ENCODE measurements at places on chromosomes 1 and 21.
A peak's percentile ranks its signal among the peaks of the same experiment; 100 is the strongest.

DNA sequence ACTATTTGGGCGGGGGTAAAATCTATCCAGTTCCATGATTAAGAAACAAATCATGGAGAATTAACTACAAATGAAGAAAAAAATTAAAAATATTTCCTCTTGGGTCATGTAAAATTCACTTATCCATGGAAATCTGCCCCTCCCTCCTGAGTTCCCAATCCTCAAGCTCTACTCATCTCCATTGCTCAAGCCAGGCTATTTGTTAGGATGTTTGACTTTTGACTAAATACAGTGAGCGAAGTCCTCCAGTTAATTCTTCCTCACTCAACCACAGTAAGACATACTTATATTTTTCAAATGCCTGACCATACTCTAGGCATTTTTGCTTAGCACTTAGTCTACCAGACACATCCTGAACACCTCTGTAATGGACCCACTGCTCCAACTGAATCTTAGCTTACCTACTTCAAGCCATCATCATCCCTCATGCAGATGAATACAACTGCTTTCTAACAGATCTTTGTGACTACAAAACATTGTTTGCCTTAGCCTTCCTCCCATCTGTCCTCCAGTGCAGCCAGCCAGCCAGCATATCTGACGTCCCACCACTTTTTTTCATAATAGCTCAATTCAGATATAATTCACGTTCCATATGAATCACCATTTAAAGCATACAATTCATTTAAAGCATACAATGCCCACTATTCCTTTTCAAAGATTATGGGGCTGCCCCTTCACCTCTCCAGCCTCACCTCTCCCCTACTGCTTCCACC lies 154.2 kb downstream of the RERE start:
- no peak for DNase-seq

- DNase-seq = no peak
Observed at GRCh38 chr1:97947695-97948094, 26.9 kb upstream of the DPYD start.

DNA sequence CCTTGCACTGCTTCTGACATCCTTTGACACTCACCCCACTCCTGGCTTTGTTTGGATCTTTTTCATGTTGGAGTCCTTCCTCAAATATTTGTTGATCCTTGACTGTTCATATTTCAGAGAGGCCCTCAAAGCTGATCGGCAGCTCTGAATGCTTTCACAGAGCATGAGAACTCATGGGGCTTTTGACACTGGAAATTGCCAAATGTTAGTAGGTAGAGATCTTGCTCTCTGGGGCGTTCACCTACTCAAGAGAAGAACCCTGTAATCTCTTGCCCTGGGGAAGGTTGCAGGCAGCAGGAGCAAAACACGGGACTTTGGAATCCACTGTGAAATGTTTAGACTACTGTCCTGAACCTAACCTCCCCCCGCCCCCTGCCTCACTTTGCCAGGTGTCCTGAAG lies 67.4 kb upstream of the STUM start:
- no peak for DNase-seq

GRCh38 chr1:204145033-204145504 lies 6.8 kb downstream of the ETNK2 start:
- peak; percentile 30 for DNase-seq

DNA sequence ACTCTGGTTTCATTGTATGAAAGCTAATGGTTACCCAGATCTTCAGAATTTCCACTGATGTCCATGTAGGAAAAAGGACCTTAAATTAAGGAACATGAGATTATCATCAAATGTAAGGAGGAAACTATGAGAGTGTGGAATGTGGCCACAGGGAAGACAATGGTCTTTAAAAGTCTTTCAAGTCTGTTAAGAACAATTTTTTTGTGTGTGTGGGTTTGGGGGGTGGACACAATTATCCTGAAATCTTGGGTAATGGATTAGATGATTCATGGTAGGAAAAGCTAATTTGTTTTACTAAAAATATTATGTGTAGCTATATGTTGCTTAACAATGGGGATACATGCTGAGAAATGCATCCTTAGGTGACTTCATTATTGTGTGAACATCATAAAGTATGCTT lies 72.9 kb downstream of the PLA2G4A start:
- DNase-seq = no peak

DNA sequence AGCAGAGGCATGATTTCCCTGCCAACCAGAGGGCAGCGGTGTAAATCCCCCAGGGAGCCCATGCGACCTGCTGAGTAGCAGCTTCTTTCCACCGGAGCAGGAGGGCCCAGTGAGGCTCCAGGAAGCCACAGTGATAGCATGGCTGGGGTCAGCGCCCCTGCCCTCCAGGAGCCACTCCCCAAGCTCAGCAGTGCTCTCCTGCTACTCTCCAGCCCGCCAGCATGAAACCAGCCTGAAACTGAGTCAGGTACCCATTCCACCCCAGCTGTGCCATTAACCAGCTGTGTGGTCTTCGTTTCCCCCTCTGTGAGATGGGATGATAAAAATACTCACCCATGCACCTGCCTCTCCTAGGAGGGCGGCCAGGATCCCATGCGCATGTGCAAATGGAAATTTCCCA lies 123.8 kb upstream of the TMEM51 start:
- DNase-seq = no peak

DNA sequence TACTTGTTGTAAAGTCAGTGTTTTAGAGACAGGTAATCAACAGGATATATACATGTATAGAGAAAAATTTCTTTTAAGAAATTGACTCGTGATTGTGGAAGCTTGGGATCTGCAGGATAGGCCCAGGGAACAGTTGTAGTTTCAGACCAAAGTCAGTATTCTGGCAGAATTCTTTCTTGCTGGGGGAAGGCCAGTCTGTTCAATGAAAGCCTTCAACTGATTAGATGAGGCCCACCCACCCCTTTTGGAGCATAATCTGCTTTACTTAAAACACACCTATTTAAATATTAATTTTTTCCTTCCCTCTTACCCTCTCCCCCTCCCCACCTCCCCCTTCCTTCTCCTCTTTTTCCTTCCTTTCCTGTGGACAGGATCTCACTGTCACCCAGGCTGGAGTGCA lies 48.0 kb downstream of the FNBP1L start:
- DNase-seq = no peak
